Activated naive CD8-positive, alpha-beta T cell treated with anti-CD3 and anti-CD28 coated beads, Interleukin-2, amount 50 U/mL, for 16 hours (primary cell): ENCODE measurements at places on chromosomes 1 and 21.
A peak's percentile ranks its signal among the peaks of the same experiment; 100 is the strongest.

DNA sequence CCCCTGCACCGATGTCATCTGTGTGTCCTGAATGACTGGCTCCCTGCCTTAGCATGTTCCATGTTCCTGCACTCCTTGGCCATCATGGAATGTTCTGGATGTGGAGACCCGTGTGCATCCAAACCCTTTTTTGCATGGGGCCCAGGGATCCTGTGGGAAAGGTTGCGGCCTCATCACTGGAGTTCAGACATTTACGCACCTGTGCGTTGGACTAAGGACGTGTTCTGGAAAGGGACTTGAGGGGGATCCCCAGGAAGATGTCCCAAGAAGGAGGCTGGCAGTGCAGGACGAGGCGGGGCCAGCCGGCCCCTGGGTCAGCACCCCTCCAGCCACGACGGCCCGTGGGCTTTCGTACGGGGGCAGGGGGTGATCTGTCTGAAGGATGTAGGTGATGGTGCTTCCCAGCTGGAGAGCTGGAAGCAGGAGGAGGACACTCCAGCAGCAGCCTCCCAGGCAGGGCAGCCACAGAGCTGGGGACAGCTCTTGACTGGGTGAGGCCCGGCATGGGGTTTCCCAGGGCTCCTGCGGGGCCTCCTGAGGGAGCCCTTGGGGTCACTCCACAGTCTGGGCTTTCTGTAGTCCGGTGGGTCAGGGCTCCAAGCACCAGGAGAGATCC, 67.2 kb downstream of the SCCPDH start:
- no peak for DNase-seq

- no peak for DNase-seq
Observed at GRCh38 chr1:75908717-75909152, 23.5 kb downstream of the ASB17 start.

- no peak for DNase-seq
Observed at GRCh38 chr1:212062832-212063438, 27.4 kb downstream of the DTL start.

DNA sequence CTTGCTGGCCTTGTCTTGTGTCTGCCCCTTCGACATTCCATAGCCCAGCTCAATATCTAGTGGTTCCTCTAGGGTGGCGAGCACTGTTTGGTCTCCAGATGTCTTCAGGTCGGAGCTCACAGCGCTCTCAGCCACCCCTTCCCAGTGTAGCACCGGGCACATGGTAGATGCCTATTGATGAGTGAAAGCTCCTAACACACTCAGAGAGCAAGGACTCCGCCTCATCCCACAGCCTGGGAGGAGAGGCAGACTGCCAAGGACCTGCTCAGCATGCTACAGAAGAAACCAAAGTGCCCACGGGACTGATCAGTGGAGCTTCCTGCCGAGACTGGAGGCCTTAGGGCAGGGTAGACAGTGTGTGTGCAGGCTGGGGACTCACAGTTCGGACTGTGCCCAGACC, 10.9 kb downstream of the PCSK9 start:
- no peak for DNase-seq

DNA sequence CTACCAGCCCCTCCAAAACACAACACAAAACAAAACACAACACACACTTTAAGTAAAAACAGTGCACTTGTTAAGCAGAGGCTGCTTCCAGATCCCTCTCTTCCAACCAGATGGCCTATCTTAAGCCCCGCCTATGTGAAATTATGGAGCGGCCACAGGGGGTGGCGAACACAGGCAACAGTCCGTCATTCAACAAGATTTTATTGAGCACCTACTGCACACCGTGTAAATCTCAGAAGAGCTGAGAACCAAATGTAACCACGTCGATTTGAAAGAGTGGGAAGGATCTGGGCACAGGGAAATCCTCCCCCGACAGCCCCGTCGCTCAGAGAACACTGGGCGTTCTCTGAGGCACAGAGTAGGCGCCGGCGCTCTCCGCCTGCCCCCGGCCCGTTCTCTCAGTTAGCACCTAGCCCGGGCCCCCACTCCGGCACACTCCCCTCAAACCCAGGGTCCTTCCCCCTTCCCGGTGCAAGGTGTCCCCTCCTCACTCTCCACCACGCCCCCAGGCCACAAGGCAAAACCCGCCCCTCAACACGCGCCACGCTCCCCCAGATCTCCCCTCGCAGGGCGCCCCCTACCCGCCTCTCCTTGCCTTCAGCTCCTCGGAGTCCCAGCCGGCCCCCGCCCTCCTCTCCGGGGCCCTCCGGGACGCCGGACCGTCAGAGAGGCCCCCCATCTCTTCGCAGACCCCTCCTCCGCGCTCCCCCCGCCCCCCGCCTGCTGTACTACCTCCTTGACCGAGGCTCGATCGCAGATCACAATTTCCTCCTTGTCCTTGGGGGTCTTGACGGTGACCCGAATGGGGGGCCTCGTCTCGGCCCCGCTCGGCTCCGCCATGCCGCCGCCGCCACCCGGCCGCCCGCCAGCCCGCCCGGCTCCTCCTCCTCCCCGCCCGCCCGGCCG, 483 bp downstream of the UBQLN4 start:
- peak; percentile 48 for DNase-seq

- DNase-seq, result no peak
Observed at GRCh38 chr1:24949331-24949881, 19.3 kb upstream of the RUNX3 start.

DNA sequence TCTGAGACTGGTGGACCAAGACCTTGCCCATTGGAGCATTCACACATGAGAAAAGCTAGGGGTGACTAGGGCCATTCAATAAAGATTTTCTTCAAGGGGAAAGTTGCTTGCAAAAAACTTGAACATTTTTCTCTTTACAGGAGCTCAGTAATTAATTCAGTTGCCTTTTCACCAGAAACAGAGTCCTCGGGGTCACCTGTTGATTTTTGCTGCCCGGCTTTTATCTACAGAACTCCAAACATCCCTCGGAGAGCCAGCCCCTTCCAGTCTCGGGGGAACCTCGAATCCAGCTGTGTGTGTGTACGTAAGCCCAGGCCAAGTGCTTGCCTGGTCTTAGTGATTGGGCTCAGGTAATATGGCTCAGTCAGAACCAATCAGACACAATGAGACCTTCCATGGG, 47.5 kb downstream of the PCNX2 start:
- DNase-seq, result no peak

GRCh38 chr1:27058966-27059669, 46.5 kb upstream of the TENT5B start:
- DNase-seq, result no peak

DNA sequence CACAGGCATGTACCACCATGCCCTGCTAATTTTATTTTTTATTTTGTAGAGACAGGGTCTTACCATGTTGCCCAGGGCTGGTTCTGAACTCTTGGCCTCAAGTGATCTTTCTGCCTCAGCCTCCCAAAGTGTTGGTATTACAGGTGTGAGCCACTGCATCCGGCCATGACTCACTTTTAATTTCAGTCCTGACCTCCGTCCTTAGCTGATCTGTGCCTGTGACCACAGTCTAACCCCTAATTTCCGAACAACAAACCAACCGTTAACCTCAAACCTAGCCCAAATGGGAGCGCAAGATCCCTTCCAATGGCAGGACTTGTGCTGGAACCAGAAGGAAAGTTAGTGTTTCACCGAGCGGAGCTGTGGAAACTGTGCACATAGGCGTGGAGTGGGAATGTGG, 29.3 kb upstream of the MAN1C1 start:
- no peak for DNase-seq

GRCh38 chr1:223683586-223684487, 18.3 kb upstream of the CAPN8 start:
- DNase-seq, result peak; percentile 33

DNA sequence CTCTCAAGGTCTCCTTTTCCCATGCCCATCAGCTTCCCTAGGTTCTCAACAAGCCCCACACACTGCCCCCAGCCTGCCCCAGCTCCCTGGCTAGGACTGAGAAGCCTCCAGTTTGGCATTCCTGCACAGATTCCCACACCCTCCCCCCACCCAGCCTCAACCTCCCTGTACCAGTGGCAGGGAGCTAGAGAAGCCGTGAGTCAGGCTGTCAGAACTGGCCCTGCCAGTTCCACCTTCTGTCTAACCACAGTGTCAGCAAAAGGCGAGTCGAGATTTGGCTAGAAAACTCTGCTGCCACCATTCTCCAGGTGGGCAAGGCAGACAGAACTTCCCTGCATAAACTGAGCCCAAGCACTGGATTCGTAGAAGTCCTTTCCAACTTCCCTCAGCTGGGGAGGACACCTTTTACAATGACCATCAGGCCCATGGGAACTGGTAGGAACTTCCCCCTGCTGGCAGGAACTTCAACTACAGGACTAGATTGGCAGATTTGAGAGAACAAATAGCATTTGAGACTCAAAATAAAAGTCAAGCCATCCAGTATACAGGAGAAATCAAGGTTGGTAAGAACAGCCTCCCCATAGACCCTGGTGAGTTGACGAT, 31.0 kb downstream of the TNNT2 start:
- no peak for DNase-seq

DNA sequence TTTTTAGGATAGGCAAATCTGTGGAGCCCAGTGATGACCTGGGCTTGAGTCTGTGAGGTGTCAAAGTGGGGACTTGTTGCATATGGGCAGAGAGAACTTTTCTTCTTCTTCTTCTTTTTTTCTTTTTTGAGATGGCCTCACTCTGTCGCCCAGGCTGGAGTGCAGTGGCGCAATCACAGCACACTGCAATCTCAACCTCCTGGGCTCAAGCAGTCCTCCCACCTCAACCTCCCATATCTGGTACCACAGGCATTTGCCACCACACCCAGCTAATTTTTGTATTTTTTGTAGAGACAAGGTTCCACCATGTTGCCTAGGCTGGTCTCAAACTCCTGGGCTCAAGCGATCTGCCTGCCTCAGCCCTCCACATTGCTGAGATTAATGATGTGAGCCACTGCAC, 80.3 kb downstream of the RD3 start:
- no peak for DNase-seq

GRCh38 chr1:239389703-239390102, 3.3 kb downstream of the CHRM3 start:
- DNase-seq, result no peak

- DNase-seq, result no peak
Observed at GRCh38 chr1:9872430-9873165, 37.5 kb downstream of the CTNNBIP1 start.

DNA sequence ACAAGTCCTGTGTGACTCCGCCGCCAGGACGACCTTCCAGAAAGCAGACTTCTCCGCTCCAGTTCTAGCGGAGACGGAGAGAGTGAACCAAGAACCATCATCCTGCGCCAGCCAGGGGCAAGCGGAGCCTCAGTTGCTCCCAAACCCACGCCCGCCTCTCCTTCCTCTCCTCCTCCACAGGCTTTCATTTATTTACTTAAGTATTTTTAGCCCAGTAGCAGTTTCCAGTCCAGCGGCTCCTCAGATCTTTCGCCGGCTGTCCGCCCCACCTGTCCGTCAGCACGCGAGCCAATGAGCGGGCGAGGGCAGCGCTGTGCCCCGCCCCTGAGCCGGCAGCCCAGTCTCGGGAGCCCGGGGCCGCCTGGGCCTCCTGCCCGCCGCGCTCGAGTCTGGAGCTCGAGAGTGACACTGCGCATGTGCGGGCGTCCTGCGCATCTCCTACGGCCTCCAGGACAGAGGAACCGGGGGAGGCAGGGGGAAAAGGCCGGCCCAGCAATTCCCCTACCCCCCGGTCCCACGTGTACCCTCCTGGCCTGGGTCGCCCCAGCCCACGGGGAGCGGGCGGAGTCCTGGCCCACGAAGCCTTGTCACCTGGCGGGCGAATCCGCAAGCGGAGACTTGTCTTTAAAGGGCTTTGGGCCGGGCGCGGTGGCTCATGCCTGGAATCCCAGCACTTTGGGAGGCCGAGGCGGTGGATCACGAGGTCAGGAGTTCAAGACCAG, at the start of gene FALEC:
FALEC (plus strand) TSS at position 425 of the 722 bp plus-strand sequence.
- peak; percentile 66 for DNase-seq

GRCh38 chr21:34110594-34111202, 37.3 kb downstream of the MRPS6 start:
- DNase-seq, result no peak

GRCh38 chr1:96253246-96254035, 468.1 kb upstream of the PTBP2 start:
- no peak for DNase-seq

DNA sequence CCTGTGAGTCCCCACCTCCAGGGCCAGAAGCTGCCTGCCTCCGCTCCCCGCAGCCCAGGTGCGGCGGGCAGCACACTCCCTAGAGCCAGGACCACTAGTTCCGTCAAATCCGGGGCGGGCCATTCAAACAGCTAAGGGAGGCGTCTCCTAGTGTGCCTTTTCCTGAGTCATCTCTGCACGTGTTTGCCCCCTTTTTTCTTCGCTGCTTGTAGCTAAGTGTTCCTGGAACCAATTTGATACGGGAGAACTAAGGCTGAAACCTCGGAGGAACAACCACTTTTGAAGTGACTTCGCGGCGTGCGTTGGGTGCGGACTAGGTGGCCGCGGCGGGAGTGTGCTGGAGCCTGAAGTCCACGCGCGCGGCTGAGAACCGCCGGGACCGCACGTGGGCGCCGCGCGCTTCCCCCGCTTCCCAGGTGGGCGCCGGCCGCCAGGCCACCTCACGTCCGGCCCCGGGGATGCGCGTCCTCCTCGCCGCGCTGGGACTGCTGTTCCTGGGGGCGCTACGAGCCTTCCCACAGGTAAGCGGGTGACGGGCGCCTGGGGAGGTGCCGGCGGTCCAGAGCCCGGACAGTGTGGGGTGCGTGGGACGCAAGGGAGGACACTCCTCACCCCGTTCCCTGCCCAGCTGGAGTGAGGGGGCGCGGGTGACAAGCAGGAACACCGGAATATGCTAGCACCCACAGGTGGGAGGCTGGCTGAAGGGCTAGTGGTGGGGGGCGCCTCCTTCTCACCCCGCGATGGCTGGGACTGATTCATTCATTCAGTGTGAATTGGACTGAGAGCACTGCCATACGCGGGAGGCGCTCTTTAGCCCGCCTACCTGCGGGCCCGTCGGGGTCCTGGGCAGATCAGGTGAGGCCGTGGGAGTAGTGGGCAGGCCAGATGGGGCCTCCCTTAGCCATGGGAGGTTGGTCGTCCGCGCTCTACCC, at the start of gene TNFRSF8:
TNFRSF8 (plus strand) TSS at position 163 of the 932 bp plus-strand sequence; CDS start at position 459, 296 bp downstream.
- no peak for DNase-seq

GRCh38 chr1:91381844-91382243, 22.8 kb downstream of the HFM1 start:
- no peak for DNase-seq

DNA sequence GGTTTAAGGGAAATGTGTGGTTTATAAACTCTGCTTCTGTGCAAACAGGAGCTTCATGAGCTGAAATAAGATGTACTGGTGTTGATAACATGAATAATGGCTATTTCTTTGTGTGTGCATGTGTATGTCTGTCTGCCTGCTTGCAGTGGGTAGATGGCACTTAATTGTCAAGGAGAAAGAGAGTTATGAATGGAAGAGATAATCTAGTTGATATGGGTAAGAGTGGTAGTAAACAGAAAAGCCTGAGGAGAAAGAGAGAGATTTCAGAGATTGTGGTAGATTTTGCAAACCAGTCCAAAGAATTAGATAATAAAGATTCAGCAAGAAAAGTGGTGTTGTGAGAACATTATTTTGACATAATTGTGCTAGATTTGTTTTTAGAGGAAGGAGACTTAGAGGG, 7.7 kb downstream of the SUCO start:
- no peak for DNase-seq
